ENCODE measurements at places on chromosomes 16 and 17.
A peak's percentile ranks its signal among the peaks of the same experiment; 100 is the strongest.

GRCh38 chr16:12629271-12629670 lies 174.4 kb downstream of the CPPED1 start:
- DNase-seq: no peak

DNA sequence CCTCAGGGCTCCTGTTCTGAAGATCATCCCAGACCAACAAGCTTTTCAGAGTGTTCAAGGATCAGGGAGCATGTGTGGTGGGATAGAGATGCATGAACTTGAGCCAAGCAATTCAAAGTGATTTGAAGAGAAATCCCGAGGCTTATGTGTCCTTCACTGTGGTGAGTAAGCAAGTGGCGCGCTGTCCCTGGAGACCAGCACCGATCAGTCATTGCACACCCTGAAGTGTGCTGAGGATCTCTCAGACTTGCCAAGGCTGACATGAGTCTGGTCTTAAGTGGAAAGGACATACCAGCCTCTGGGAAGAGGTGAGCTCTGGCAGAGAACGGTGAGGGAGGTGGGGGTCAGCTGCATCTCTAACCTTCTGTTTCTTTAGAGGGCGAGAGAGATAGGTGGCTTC lies 43.8 kb upstream of the CDH13 start:
- no peak for DNase-seq

DNA sequence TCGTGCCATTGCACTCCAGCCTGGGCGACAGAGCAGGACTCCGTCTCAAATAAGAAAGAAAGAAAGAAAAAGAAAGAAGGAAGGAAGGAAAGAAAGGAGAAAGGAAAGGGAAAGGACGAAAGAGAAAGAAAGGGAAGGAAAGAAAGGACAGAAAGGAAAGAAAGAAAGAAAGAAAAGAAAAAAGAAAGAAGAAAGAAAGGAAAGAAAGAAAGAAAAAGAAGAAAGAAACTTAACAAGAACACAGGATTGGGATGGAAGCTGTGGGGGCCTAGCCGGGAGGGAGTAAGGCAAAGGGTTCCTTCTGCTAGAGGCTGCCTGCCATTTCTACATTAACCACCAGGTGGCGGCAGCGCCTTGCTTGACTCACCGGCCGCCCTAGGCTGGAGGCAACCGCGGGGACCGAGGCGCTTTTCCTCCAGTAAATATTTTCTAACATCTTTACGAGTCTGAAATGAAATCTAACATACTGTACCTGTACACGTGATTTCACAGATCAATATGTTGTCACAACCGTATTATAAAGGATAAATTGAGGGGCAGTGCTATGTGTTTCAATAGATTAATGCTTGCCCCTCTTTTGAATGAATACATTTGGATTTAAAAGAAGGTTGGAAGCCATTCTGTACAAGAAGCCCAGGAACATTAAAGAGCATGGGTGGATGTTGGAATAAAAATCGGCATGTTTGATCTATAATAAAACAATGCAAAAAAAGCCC lies 6.1 kb downstream of the GJD3 start:
- DNase-seq: peak; percentile 85

DNA sequence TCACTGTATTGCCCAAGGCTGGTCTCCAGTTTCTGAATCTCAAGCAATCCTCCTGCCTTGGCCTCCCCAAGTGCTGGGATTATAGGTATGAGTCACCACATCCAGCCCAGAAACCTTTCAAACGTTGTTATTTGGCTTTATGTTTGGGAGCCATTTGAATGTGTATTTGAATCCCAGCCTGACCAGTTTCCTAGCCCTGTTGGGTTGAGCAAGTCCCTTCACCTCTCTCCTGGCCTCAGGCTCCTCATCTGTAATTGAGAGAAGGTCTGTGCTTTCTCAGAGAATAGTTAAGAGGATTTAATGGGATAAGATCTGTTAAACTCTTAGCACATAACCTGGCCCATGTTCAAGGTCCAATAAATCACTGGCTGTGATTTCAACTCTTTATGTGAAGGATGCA lies 385.8 kb upstream of the RBFOX1 start:
- DNase-seq: peak; percentile 27

- DNase-seq: no peak
Measured at GRCh38 chr16:88550246-88550661, 19.9 kb upstream of the ZC3H18 start.

- no peak for DNase-seq
Measured at GRCh38 chr16:57635266-57636097, 7.1 kb downstream of the ADGRG1 start.

GRCh38 chr17:81207610-81208581 lies 14.9 kb downstream of the CEP131 start:
- DNase-seq: no peak

GRCh38 chr16:74768239-74768638 lies 6.4 kb downstream of the FA2H start:
- no peak for DNase-seq

DNA sequence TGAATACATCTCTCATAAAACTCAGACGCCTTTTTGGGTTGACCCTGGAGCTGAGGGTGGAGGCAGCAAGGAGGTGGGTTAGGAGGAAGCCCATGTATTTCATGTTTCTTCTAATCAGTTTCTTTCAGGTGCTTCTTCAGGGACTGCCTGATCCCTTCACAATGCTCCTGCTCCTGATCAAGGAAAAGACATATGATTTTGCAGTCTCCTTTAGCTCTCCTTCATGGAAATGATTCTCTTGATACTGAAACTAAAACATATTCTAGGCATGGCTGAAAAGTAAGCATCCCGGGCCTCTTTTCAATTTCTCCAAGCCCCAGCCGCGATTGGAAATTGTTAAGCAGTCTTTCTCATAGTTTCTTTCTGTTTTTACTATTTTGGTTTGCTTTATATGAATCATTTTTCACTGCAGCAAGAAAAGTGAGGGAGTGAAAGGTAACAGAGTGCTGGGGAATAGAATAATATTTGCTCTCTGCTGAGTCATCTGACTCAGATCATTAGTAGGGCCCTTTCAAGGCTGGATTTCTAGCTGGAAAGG lies 730.7 kb downstream of the CDH11 start:
- no peak for DNase-seq

DNA sequence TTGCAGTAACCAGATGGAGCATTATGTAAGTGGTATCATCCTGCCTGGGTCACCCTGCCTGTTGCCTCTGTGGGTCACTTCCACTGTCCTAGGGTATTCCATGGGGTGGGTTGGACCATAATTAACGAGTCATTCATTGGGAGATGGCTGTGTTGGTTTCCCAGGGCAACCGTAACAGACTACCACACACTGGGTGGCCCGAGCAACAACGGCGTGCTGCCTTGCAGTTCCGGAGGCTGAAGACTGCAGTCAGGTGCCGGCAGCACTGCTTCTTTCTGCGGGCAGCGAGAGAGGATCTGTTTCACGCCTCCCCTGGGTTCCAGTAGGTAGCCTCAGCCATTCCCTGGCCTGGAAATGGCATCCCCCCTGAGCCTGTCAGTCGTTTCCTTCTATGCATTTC lies 28.9 kb upstream of the CMIP start:
- DNase-seq: peak; percentile 84

GRCh38 chr17:59073972-59074371 lies 32.7 kb downstream of the TRIM37 start:
- no peak for DNase-seq

GRCh38 chr16:77043076-77043475 lies 147.9 kb upstream of the MON1B start:
- DNase-seq: peak; percentile 39
